ENCODE measurements at places on chromosomes 5 and 9.
A peak's percentile ranks its signal among the peaks of the same experiment; 100 is the strongest.

DNA sequence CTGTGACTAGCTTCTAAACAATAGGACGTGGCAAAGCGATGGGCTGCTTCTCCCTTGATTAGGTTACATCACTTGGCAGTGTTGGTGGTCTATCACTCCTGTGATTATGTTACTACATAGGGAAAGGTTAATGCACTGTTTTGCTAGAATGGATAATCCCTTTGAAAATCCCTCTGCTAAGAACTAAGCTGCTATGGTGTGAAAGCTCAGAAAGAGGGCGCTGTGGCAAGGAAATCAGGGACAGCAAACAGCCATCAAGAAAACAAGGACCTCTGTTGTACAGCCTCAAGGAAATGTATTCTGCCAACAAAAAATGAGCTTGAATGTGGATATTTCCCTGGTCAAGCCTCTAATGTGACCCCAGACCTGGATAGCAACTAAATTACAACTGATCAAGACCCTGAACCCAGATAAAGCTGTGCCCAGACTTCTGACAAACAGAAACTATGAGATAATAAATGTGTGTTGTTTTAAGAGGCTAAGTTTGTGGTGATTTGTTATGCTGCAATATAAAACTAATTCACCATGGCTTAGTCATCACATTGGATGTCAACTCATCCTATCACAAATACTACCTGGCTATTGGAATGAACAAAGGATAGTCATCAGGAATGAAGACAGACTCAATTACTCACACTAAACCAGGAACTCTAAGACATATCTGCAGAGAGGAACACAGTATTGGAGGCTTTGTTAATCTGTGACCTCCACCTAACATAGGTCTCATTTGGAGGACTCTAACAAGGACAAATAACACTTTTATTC is 1215.9 kb downstream of the EFNA5 start:
- DNase-seq, result no peak

DNA sequence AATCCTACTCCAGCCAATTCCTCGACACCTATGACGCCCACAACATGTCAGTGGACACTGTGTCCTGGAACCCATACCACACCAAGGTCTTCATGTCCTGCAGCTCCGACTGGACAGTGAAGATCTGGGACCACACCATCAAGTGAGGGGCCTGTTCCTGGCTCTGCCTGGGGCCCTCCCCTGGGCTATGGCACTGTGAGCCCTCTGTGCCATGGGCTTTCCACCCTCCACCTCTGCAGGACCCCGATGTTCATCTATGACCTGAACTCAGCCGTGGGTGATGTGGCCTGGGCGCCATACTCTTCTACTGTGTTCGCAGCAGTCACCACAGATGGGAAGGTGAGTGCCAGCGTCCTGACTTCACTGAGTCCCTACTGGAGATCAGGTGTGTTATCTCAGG is 8.4 kb downstream of the ENHO start:
- DNase-seq, result no peak

- no peak for DNase-seq
These were observed 181.6 kb downstream of the TRIM36 start for GRCh38 chr5:114988096-114988495.

DNA sequence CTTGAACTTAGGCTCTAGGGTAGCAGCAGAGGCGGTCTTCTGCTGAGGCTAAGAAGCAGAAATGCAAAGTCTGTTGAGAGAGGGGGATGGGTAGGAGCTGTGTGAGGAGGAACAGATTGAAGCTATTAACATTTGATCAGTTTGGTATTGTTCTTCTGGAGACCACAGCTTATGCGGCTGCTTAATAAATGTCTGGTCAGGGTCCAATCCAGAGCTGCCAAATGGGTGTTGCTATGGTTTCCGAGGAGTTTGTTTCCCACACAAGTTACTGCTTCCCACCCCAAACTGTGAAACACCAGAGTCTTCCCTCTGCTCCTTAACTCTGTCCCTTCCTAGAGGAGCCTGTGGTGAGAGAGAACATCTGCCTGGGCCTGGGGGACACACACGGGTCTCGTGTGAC is 142.2 kb upstream of the KLF4 start:
- DNase-seq, result no peak

DNA sequence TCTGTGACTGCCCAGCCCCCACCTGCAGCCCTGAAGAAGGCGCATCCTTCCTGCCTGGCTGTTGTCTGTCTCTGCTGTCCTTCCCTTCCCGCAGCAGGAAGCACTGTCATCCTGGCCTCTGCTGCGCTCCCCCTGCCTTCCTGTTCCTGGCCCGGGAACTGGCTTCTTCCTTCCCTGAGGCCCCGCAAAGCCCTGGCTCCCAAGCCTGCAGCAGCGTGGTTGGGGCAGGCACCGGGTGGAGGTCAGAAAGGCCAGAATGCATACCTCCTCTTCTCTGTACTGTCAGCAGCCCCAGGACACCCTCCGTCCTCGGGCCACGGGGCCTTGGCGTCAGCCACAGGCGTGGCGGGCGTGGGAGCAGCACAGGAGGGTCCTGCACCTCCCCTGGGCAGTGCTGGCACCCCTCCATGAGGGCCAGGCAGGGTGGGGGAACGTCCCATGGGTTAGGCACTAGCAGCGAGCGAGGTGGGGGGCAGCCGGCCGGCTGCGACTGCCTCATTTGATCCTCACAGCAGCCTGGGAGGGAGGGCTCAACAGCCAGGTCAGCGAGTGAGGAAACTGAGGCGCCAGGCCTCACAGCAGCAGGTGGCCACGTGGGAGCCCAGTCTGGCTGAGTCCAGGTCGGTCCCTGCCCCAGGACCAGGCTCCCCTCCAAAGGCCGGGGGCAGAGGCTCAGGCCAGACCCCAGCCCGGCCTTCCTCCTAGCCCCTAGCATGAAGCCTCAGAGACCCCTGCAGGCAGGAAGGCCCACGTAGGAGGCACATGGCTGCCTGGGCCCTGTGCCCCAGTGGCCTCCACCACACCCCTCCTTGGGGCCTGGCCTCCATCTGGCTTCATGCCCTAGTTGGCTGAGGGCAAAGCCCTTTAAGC is 9.4 kb downstream of the FLT4 start:
- DNase-seq, result no peak

- no peak for DNase-seq
These were observed 66.8 kb downstream of the IPPK start for GRCh38 chr9:92603100-92603499.

- peak; percentile 70 for DNase-seq
These were observed 80.2 kb upstream of the IER5L start for GRCh38 chr9:129258124-129258822.

- DNase-seq, result no peak
These were observed at the start of gene SHISAL2B for GRCh38 chr5:64690417-64691151. SHISAL2B (plus strand) TSS chr5:64690503; CDS start chr5:64690624, 121 bp downstream.

DNA sequence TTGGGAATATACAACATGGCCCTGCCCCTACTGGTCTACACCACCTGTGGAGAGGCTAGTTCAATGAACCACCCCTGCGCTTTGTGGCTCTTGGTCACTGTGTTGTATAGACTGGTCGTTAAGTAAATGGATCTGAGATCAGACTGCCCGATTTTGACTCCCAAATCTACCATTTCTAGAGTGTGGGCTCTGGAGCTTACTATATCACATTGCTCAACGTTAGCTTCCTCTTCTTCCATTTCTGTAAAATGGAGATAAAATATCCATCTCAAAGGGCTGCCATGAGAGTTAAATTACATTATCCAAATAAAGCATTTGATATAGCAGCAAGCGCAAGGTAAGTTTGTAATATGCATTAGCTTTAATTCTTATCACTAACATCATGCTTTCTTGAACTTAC is 52.7 kb upstream of the IFNK start:
- DNase-seq, result no peak

DNA sequence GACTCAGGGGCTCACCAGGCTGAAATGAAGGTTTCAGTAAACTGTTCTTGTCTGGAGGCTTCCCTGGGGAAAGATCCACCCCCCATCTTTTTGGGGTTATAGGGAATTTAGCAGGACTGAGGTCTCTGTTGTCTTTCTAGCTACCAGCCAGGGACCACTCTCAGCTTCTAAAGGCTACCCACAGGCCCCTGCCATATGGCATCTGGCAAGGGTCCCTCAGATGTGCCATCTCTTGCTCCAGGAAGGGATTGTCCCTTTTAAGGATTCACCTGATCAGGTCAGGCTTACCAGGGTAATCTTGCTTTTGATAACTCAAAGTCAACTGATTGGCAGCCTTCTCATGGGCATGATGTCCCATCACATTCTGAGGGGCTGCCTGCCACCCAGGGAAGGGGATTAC is 65.0 kb downstream of the NSUN2 start:
- DNase-seq, result no peak

GRCh38 chr5:68405026-68405684 is 189.6 kb downstream of the PIK3R1 start:
- DNase-seq, result no peak

DNA sequence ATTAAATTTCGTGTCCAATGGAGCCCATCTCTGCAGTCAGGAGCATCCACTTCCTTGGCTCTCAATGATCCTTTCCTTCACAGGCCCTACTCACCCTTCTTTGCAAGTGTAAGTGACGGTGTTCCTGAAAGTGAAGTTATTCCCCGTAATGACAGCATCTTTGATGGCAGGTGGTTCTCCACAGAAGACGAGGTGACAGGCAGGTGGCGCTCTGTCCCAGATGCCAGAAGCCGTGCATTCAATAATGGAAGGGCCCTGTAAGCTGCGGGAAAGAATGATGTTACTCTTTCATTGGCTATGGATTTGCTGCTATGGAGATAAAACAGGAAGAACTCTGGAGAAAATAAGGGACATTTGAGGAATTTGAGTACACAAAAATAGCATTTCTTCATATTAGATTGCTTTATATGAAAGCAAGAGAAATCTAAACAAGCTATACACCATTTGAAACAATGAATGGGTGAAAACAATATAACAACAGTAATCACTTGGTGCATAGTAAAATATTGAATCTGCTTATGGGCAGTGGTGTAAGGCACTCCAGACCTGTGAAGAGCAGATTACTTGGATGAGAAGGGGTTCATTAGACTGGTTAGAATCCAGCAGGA is 89.9 kb upstream of the TXNDC8 start:
- DNase-seq, result peak; percentile 12

DNA sequence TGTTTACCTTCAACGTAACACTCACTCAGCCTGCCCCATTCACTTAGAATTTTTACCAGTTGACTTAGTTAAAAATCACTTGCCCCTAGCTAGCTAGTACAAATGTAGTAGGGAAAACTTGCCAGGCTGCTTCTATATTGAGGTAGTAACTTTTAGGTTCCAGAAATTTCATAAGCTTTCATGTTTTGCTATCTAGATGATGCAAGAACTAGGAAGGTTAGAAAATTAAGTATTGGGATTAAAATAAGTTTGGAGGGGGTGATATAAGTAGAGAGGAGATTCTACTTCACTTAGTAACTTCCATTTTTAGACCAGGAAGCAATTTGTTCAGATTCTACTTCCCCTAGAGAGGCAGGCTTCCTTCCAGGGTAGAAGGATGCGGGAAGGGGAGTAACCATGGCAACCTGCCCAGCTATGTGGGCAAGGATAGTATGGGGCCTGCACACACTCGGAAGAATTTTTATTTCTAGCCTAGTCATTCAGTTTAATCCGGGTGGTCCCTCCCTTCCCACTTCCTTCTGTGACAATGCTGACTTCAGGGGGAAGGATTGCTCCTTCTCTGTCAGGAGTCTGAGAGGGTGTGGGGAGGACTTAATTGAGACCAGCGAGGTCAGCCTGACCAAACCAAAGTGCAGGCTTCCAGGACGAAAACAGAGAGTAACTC is 4.2 kb downstream of the DAB2 start:
- DNase-seq, result no peak

GRCh38 chr9:127918183-127919107 is 1.6 kb upstream of the ST6GALNAC4 start:
- no peak for DNase-seq

GRCh38 chr5:54312499-54312898 is 2.1 kb upstream of the ARL15 start:
- DNase-seq, result no peak

GRCh38 chr5:94968507-94969095 is 316.3 kb downstream of the MCTP1 start:
- DNase-seq, result peak; percentile 30

- no peak for DNase-seq
These were observed 53.2 kb upstream of the ACO1 start for GRCh38 chr9:32331240-32331639.

DNA sequence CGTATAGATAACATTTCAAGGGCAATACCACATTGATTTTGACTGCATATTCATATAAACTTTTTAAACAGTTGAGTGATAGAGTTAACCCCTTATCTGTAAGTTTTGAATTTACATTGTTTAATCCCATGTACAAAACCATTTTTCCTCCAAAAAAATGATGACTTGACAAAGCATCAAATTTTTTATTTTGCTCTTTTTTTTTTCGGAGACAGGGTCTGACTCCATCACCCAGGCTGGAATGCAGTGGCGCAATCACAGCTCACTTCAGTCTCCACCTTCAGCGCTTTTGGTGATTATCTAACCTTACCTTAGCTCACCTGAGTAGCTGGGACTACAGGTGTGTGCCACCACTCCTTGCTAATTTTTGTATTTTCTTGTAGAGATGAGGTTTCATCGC is 1670.1 kb upstream of the CDH9 start:
- no peak for DNase-seq

DNA sequence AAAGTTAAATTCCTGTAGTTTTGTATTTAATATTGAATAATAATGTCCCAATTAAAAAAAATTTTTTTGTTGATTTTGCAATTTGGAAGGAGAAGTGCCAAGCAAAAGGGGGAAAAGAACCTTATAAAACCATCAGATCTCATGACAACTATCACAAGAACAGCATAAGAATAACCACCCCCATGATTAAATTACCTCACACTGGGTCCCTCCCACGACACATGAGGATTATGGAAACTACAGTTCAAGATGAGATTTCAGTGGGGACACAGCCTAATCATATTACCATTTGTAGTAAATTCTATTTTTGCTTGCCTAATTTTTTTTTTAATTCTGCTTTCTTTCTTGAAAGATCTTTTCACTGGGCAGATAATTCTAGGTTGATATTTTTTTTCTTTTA is 33.4 kb upstream of the FCHO2 start:
- DNase-seq, result no peak

GRCh38 chr9:127854184-127854806 is at the start of gene ENG:
ENG (minus strand) TSS chr9:127854658; CDS start chr9:127854355, 303 bp downstream.
- no peak for DNase-seq

DNA sequence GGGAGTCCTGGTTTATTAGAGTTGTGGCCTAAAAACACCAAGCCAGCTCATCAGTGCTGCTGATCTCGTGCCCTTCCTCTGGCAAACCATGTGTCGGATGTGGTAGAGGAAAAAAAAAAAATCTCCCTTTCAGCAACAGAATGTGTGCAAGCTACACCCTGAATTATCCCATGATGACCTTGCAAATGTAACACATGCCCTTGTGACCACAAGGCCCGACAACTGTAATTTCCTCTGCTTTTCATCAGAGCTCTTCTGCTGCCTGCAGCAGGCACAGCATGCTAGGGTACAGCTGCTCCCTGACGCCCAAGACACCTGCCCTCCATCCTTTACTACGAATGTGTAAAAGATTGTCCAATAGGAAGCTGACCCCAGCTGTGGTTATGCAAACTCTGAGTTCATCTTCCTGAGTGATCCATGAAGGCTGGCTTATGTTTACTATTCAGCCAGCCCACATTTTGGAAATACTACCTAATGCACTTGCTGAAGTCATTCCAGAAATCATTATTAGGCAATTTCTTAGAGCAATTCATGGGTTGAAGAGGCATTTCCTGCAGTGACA is 14.6 kb upstream of the BNC2 start:
- DNase-seq, result no peak

Measured in GM19239 (cell line).